ENCODE measurements at places on chromosomes 5 and 9. TPM values are rescaled to one million over a fixed set of nuclear protein-coding genes. Genes with fewer than 3 reads are reported as not detected.

DNA sequence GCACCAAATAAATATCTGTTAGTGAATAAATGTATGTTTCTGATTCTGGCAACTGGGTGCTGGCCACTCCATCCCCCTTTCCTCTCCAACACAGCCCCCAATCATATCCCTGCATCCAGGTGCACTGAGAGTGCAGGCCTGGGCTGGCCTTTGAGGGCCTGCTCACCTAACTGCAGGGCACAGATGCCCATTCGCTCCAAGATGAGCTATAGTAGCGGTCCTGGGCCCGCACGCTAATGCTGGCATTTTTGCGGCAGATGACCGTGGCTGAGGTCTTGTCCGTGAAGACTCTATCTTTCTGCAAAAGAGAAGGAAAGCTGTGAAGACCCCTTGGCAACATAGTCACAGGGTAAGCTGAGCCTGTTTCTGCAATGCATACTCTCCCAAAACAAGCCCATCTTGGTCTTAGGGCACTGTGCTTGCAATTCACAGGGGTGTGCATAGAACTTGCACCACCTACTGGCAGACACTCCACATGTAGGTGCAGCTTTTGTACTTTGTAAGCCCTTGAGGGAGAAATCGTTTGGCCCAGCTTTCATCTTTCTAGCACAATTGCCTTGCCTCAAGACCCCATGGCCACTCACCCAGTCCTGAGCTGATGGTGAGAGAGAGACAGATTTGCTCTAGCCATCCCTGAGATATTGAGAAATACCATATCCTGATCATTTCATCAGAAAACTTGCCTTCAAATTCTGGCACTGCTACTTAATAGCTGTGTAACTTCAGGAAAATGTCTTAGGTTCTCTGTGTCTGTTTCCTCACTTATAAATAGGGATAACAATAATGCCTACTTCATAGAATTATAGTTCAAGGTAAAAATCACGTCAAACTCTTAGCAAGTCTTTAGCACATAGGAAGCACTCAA, 13.5 kb downstream of the IL12B start:
- peak; percentile 74 for DNase-seq

NEUROG1 gene
- not detected for total RNA-seq

DNA sequence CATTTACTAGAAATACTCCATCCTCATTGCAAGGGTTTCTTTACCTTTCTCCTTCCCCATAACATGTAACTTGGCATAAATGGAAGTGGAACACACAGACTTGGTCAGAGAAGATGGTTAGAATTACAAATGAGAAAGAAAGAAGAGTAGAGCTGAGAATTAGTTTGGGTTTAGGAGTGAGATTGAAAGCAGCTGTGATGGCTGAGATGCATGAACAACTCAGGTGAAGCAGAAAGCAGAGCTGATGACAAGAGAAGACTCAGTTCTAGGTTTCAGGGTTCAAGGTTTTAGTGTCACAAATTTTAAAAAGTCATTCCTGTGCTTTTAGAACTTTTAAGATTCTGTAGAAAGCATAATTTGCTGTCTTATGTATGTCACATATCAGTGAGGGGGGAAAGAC, 54.0 kb downstream of the TMEM161B start:
- no peak for DNase-seq

LRRC26 gene
- total RNA-seq, result not detected
